GM23338 (cell line): ENCODE measurements at places on chromosomes 2 and 18. TPM values are rescaled to one million over a fixed set of nuclear protein-coding genes. Genes with fewer than 3 reads are reported as not detected.

DNA sequence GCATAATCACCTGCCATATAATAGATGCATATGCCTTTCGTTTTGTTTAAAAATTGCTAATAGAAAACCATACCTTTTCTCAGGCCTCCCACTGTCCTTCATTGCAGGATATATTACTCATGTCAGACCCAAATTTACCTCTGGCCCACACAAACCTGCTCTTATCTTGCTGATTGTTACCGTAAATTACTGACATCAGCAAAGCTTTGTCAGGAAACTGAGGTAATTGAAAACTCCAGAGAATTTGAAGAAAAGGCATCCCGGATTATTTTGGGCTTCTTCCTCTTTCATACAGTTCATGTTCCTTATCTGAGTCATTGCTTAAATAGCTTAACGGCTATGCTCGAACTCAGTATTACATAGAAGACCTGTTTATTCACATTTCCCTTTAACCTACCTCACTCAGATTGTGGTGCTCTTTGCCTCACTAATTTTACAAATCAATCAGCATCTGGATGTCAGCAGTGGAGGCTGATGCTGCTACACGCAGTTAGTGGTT is 145.7 kb downstream of the ZEB2 start:
- H3K36me3 ChIP-seq: no peaks in the 10 kb centered on the region
- H3K4me1 ChIP-seq: peaks cover 12% of the 10 kb centered on the region
- no peaks in the 10 kb centered on the region for H3K27me3 ChIP-seq
- H3K4me3 ChIP-seq: no peak overlapping the region

- H3K4me1 ChIP-seq: no peaks in the 10 kb centered on the region
- H3K27ac ChIP-seq: no peak overlapping the region
- no peaks in the 10 kb centered on the region for H3K27me3 ChIP-seq
- H3K36me3 ChIP-seq: no peaks in the 10 kb centered on the region
- H3K4me3 ChIP-seq: no peak overlapping the region
- no peak for DNase-seq
Measured at GRCh38 chr18:36718705-36719328, 110.0 kb downstream of the TPGS2 start.

- H3K4me1 ChIP-seq: peaks cover 7% of the 10 kb centered on the region; the same call in 1 of the 2 replicates
- no peaks in the 10 kb centered on the region for H3K27me3 ChIP-seq
- H3K36me3 ChIP-seq: peaks cover 31% of the 10 kb centered on the region; the same call in 1 of the 2 replicates
- H3K4me3 ChIP-seq: no peak overlapping the region
- no peak for DNase-seq
Measured at GRCh38 chr2:67399831-67400489, 2.8 kb downstream of the ETAA1 start.

TBR1 gene
- total RNA-seq: not detected in 2 replicates

DNA sequence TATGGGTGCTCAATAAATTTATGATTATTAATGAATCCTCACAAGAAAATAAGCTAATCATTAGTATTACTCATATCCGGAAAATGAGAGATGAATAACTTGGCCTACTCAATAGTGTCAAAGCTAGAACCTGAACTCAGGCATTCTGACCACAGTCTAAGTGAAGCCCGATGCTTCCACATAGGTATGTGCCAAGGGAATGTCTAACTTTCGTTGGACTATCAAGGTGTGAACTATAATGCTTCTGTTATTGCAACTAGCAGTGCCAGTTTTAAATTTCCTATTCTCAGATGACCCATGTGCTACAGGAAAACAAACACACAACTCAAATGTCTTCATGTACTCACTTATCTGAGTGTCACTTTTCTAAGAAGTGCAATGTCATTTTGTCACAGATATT is 1.8 kb downstream of the BARD1 start:
- no peak for DNase-seq
- peaks cover 6% of the 10 kb centered on the region; the same call in 1 of the 2 replicates for H3K27me3 ChIP-seq
- H3K36me3 ChIP-seq: no peaks in the 10 kb centered on the region
- no peak overlapping the region for H3K27ac ChIP-seq
- H3K4me1 ChIP-seq: peaks cover 51% of the 10 kb centered on the region

AP1S3 gene
- total RNA-seq: 25.5 and 26.2 TPM in 2 replicates

DNA sequence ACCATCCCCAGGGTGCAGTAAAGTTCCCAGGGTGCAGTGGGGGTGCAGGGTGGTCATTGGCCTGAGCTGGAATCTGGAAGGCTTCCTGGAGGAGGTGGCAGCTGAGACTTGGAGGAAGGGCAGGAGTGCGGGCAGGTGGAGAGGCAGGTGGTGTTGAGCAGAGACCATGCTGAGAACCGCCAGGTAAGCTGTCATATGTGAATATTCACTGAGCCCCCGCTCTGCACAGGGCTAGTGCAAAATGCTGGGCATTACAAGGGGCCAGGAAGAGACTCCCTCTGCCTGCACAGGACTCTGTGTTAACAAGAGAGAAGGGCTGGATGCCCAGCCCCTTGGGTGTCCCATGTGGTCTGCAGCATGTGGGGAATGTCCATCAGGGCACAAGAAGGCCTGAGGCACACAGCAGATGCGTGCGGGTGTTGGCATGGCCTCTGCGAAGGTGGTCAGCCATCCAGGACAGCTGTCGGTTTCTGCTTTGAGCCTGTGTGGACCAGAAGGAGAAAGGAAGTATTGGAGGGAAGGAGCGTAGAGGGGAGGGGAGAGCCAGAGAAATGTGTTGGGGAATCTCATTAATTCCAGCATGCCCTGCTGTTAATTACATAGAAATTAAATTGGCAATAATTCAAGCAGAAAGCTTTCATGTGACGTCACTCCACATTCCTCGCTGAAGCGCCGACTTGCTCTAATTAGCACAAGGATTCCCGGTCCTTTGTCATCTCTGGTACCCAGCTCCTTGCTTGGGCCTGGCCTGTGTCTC is 62.8 kb upstream of the OTOS start:
- no peak overlapping the region for H3K27ac ChIP-seq
- no peaks in the 10 kb centered on the region for H3K36me3 ChIP-seq
- peaks cover 11% of the 10 kb centered on the region for H3K4me1 ChIP-seq
- no peaks in the 10 kb centered on the region for H3K27me3 ChIP-seq
- no peak overlapping the region for H3K4me3 ChIP-seq

DNA sequence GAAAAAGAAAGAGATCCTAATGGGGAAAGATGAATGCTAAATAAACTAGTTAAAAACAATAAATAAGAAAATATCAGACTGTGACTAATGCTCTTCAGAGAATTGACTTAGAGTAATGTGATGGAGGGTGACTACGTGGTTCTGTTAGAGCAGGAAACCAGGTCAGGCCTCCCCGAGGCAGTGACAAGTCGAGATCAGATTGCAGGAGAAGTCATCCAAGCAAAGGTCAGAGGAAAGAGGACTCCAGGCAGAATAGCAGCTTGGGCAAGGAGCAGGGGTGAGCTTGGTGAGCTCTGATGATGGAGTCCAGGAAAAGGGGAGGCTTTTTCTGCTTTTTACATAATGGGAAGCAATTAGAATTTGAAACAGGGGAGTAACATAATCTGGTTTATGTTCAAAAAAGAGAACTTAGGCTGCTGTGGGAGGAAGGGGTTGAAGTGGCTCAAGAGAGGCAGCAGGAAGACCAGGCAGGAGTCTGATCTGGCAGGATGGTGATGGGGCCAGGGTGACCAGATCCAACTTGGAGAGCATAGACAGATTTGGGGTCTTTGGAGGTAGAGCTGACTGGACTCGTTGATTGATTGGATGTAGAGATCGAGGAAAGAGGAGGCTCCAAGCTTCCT is 27.3 kb upstream of the ITGB6 start:
- no peak overlapping the region for H3K27ac ChIP-seq
- no peak overlapping the region for H3K4me3 ChIP-seq
- H3K27me3 ChIP-seq: no peaks in the 10 kb centered on the region
- no peaks in the 10 kb centered on the region for H3K4me1 ChIP-seq
- no peaks in the 10 kb centered on the region for H3K36me3 ChIP-seq

DNA sequence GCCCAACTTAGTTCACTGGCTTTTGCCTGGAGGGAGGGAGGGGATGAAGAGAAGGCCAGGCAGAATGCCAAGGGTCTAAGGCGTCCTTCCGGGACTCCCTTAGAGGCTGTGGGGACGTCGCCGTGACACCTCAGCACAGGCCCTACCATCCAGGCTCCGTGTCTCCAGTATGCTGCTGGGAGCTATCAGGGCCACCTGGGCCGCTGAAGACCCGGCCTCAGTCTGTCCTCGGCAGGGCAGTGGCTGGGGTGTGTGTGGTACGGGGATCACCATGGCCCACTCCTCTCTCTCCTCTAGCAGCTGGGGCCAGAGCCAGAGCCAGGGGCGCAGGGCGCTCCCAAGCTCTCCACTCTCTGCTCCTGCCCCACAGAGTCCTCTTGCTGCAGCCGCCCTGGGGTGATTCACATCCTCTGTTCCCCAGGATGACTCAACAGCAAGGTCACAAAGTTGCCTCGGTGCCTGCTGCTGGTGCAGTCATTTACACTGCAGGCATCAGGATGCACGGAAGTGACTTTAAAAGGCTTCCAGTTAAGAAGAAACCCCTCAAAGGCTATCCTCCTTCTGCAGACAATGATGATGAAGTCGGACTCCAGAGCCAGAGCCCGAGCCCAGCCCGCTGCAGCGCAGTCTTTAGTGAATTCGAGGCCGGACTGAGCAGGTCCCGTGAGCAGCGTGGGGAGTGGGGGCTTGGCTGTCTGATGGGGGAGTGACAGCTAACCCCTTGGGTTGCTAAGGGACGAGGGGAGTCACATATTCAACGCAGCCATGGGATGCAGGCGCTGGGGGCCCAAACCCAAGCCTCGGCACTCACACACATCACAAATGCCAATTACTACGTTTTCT is 31.9 kb downstream of the SNORC start:
- H3K27me3 ChIP-seq: no peaks in the 10 kb centered on the region
- H3K27ac ChIP-seq: no peak overlapping the region
- DNase-seq: no peak
- H3K36me3 ChIP-seq: no peaks in the 10 kb centered on the region
- H3K4me1 ChIP-seq: peaks cover 7% of the 10 kb centered on the region
- no peak overlapping the region for H3K4me3 ChIP-seq

- no peaks in the 10 kb centered on the region for H3K27me3 ChIP-seq
- H3K4me3 ChIP-seq: no peak overlapping the region
- no peaks in the 10 kb centered on the region for H3K36me3 ChIP-seq
- H3K4me1 ChIP-seq: no peaks in the 10 kb centered on the region
Measured at GRCh38 chr2:26580751-26581150, 60.4 kb downstream of the CIB4 start.

FLACC1 gene
- total RNA-seq: 0.10 TPM in 1 of 2 replicates, not detected in the other

CTNNA2 gene
- 11.3 and 15.6 TPM in 2 replicates for total RNA-seq

DNA sequence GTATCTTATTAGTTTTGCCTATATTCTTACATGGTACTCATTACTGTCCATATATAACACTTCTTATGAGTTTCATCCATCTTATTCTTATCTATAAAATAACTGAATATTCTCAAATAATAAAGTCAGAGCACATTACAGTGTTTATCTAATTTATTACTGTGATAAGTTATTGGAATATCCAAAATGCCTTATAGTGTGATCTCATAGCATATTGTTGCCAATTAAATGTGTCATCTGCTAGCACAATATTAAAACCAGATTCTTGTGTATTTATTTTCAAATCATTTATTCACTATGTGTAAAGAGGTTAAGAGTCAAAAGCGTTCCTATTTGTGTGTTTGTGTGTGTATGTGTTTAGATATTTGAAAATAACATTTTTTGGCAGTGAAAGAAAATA is 151.9 kb downstream of the WDR7 start:
- no peak overlapping the region for H3K4me3 ChIP-seq
- no peak overlapping the region for H3K27ac ChIP-seq
- H3K4me1 ChIP-seq: no peaks in the 10 kb centered on the region; the same call in 1 of the 2 replicates
- H3K36me3 ChIP-seq: no peaks in the 10 kb centered on the region
- no peak for DNase-seq

UGT1A6 gene
- total RNA-seq: not detected in 2 replicates

DNA sequence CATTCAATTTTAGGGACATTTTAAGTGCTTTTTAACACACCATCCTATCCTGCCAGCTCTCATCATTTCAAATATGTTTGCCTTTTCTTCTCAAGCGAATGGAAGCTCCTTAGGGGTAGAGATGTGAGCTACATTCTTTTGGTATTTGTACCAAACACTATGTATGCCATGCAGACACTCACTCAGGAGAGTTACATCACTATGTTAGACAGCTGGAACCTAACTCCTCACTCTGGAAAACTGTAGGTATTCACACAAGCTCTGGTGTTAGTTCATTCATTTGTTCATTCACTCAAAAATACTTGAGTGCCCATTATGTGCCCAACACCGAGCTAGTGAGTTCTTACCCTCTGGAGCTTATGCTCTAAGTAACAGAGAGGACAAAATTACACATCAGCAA is 26.4 kb upstream of the RNU4ATAC start:
- no peak for DNase-seq
- no peak overlapping the region for H3K4me3 ChIP-seq
- H3K36me3 ChIP-seq: peaks cover 15% of the 10 kb centered on the region
- no peak overlapping the region for H3K27ac ChIP-seq
- no peaks in the 10 kb centered on the region for H3K4me1 ChIP-seq

DNAH6 gene
- total RNA-seq: 0.16 and 0.31 TPM in 2 replicates

- H3K36me3 ChIP-seq: no peaks in the 10 kb centered on the region
- peaks cover 63% of the 10 kb centered on the region for H3K4me1 ChIP-seq
- H3K27ac ChIP-seq: no peak overlapping the region
- peak overlapping the region; percentile 48; the same call in 1 of the 2 replicates for H3K4me3 ChIP-seq
- DNase-seq: no peak
Measured at GRCh38 chr2:156323754-156324153, 8.8 kb downstream of the NR4A2 start.

DNA sequence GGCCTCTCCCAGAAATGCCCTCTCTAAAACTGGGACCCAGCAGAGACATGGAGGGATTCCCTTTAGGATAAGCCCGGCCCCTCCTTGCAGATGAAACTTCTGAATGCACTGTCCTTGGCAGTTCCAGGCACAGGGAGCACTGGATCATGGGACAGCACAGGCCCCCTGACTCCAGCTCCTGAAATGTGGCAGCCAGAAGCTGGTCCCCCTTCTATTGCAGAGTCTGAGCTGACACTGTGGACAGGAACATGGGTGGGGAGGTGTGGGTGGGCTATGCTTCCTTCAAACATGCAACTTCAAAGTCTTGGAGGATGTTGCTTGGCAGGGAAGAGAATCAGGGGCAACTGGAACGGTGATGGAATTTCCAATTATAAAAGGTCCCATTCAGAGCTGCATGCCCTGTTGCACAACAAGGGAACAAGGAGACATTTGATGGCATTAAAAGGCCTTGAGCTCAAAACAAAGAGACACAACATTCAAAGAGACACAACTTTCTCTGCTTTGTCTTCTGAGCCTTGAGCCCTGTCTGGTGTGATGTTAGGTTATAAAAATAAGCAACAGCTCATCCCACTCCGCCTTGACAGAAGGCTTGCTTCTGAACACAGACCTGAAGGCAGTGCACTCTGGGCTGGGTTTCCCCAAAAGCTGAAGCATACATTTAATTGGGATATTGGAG is 239.0 kb downstream of the OSR1 start:
- no peak overlapping the region for H3K4me3 ChIP-seq
- no peaks in the 10 kb centered on the region for H3K4me1 ChIP-seq
- no peaks in the 10 kb centered on the region for H3K36me3 ChIP-seq
- no peaks in the 10 kb centered on the region for H3K27me3 ChIP-seq
- H3K27ac ChIP-seq: no peak overlapping the region

IL18R1 gene
- 0.17 and 0.89 TPM in 2 replicates for total RNA-seq
